ENCODE measurements at places on chromosomes 13 and 19. TPM values are rescaled to one million over a fixed set of nuclear protein-coding genes. Genes with fewer than 3 reads are reported as not detected.

DNA sequence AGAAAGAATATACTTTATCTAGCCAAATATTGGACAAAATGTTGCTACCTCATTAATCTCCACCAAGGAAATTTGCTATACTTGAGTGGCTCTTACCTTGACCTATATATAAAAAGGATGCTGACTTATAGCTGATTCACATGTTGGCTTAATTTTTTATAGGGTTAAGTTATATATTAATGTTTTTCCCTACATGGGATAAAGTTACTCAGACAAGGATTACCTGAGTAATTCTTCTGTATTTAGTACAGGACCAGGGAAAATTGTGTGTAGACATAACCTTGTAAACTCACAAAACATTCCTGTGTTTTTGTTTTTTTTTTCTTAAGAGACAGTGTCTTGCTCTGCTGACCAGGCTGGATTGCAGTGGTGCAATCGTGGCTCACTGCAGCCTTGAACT, 30.6 kb upstream of the SOHLH2 start:
- no peaks in the 10 kb centered on the region for H3K36me3 ChIP-seq
- DNase-seq: no peak
- H3K27me3 ChIP-seq: no peaks in the 10 kb centered on the region
- no peaks in the 10 kb centered on the region for H3K4me1 ChIP-seq
- H3K4me3 ChIP-seq: no peak overlapping the region
- H3K27ac ChIP-seq: no peak overlapping the region

Gene KLHL1
- total RNA-seq: not detected

DNA sequence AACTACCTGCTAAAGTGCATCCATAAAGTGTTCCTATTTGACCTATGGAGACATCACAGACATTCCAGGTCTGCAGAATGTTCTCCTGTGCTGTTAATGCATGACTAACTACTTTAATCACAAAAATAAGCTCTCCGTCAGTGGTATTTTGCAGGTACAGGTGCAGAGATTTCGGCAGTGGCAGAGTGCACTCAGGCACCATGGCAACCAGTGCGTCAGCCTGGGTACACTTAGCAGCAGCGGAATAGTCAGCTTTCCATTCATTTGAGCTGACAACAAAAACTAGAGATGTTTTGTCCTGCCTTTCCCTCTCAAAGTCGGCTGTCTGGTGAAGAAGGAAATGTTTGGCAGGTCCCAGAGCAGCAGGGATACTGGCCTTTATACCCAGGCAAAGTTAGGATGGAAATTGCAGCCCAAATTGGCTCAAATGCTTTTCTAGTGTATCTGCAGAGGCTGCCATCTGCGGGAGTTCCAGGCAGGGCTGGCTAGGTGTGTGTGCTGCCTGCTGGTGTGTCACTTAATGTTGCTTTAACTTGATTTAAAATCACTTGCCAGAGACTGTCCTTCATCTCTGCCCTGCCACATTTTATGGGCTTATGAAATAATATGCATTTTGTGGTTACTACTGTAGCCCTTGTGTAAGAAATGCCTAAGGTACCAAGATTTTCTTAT, 195.8 kb downstream of the RAP2A start:
- no peaks in the 10 kb centered on the region for H3K4me1 ChIP-seq
- DNase-seq: no peak
- H3K27me3 ChIP-seq: peaks cover 6% of the 10 kb centered on the region

DNA sequence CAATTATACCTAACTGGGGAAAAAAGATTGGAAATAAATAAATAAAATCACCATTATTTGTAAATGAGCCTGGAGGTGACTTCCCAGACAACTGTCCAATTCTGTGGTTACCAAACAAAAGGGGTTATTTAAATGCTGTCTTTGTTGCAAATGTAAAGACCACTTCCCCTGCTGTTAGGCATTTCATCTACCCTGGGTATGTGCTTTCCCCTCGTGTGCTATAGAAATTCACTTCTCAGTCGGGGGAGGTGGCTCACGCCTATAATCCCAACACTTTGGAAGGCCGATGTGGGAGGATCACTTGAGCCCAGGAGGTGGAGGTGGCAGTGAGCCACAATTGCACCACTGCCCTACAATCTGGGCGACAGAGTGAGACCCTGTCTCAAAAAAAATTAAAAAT, 101.9 kb upstream of the AKAP11 start:
- no peak overlapping the region for H3K27ac ChIP-seq
- no peaks in the 10 kb centered on the region for H3K27me3 ChIP-seq
- H3K4me3 ChIP-seq: no peak overlapping the region
- peaks cover 5% of the 10 kb centered on the region for H3K4me1 ChIP-seq
- DNase-seq: no peak

- H3K27me3 ChIP-seq: no peaks in the 10 kb centered on the region
- H3K4me3 ChIP-seq: no peak overlapping the region
- no peak for DNase-seq
- H3K36me3 ChIP-seq: peaks cover 27% of the 10 kb centered on the region
- H3K4me1 ChIP-seq: peaks cover 27% of the 10 kb centered on the region
Measured at GRCh38 chr19:10227026-10227971, 3.8 kb downstream of the S1PR2 start.

- no peak overlapping the region for H3K27ac ChIP-seq
- no peak for DNase-seq
- H3K4me1 ChIP-seq: peaks cover 20% of the 10 kb centered on the region
- peaks cover 15% of the 10 kb centered on the region for H3K36me3 ChIP-seq
Measured at GRCh38 chr19:17081672-17082630, 6.4 kb downstream of the MYO9B start.

DNA sequence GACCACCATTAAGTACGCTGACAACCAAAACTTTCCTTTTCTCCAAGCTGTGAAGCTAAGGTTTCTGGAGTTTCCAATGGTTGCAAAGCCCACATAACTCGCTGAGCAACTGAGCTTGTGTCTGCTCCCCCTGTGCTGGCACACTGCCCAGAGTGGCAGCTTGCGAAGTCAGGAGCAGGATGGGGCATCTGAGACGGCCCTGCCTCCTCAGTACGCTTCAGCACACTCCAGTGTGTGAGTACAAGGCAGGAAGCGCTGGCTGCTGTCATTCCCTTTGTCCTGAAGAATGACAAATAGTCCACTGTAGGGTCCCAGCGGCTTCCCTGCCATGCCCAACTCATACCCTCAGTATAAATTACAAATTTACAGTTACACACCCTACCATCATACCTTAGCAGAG, 51.5 kb downstream of the SKA3 start:
- H3K27ac ChIP-seq: no peak overlapping the region
- H3K4me3 ChIP-seq: no peak overlapping the region
- H3K27me3 ChIP-seq: no peaks in the 10 kb centered on the region
- DNase-seq: peak; percentile 63
- H3K4me1 ChIP-seq: peaks cover 3% of the 10 kb centered on the region

DNA sequence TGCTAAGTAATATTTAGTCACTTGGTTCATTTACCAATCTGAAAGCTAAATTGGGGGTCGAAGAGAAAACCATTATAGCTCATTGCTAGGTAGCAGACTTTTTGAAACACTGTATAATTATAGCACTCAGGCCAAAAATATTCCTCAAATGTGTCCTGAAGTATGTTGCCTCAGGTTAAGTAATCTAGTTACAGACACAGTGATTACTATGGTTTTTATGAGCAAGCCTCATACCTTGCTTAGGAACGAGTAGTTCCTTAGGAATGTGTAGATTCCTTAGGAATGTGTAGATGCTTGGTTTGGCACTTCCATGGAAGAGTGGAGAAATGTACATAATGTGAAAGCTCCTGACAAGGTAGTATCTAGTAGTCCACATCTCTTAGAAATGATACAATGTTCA, 387.5 kb downstream of the LMO7 start:
- H3K4me1 ChIP-seq: no peaks in the 10 kb centered on the region
- H3K36me3 ChIP-seq: no peaks in the 10 kb centered on the region
- no peaks in the 10 kb centered on the region for H3K27me3 ChIP-seq
- H3K27ac ChIP-seq: no peak overlapping the region

Measured in IMR-90 (cell line).